ENCODE measurements at places on chromosomes 16 and 17.

DNA sequence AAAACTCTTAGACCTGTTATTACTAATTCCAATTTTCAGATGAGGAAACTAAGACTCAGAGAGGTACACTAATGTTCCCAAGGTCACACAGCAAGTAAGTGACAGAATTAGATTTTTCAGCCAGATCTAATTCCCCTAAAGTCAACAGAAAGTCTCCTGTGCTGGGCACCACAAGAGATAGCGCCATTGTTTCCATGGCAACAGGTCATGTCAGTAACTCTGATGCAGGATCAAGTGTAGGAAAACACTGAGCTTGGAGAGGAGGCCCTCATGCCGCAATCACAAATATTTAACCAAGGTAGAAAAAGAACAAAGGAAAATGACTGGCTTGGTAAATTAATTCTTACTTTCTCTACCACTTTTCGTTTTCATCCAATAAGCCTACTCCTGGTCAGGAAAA is 166.0 kb upstream of the CDH13 start:
- no peak for DNase-seq

- DNase-seq, result no peak
Measured at GRCh38 chr17:15470536-15470935, 3.1 kb upstream of the CDRT4 start.

GRCh38 chr16:65660390-65660789 is 538.5 kb upstream of the CDH11 start:
- DNase-seq, result no peak

- no peak for DNase-seq
Measured at GRCh38 chr16:87581857-87582215, 20.5 kb upstream of the JPH3 start.

- DNase-seq, result no peak
Measured at GRCh38 chr16:68275611-68276191, 11.4 kb downstream of the SLC7A6 start.

GRCh38 chr17:76272541-76273444 is 7.6 kb downstream of the UBALD2 start:
- no peak for DNase-seq

DNA sequence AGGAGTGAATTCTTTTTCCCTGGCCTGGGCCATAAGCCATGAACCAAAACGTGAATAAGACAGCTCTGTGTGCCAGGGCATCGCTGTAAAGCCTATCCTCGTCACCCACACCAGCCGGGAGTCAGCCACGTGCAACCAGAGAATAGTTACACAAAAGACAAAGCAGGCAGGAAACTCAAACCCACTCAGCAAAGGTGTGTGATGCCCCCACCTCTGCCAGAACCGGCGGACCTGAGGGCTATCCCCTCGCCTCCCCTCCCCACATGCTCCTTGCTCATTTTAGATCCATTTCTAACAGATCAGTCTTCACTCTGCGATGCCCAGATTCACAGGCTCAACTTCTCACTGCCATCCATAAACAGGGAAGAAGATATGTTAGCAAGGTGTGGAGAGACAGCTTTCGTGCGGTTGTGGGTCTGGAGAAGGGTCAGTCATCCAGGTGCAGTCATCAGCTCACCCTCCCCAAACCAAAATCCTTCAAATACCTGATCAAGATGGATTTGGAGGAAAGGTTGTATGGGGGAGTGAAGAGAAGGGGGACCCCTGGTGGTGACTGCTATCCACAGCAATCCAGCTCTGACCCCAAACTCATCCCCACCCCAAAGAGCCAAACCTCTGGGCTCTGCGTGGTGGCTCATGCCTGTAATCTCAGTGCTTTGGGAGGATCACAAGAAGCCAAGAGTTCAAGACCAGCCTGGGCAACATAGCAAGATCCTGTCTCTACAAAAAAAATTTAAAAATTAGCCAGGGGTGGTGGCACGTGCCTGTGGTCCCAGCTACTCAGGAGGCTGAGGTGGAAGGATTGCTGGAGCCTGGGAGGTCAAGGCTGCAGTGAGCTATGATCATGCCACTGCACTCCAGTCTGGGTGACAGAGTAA is 219.2 kb downstream of the C16orf78 start:
- no peak for DNase-seq

Data from hematopoietic multipotent progenitor cell treated with erythropoietin and hydrocortisone succinate and interleukin-3 and kit ligand, for 17 days (in vitro differentiated cells).